ENCODE measurements at places on chromosomes 16 and 17.

GRCh38 chr16:48057048-48057447 lies 98.7 kb downstream of the ABCC12 start:
- no peak for DNase-seq

GRCh38 chr17:32915245-32915644 lies 12.7 kb upstream of the TMEM98 start:
- no peak for DNase-seq

- DNase-seq = no peak
Observed at GRCh38 chr17:17356931-17357270, 53.7 kb downstream of the NT5M start.

DNA sequence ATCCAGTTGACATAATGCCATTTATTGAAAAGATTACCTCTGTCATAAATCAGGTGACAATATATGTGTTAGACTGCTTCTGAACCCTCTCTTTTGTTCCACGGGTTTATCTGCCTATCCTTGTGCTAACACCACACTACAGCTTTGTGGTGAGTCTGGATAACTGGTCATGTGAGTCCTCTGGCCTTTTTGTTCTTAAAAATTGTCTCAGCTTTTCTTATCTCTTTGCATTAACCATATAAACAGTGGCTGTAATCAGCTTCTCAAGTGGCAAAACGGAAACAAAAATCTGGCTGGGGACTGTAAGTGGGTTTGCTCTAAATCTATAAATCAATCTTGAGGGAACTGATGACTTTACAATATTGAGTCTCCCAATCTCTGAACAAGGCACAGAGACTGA lies 44.6 kb downstream of the STX8 start:
- DNase-seq = no peak

DNA sequence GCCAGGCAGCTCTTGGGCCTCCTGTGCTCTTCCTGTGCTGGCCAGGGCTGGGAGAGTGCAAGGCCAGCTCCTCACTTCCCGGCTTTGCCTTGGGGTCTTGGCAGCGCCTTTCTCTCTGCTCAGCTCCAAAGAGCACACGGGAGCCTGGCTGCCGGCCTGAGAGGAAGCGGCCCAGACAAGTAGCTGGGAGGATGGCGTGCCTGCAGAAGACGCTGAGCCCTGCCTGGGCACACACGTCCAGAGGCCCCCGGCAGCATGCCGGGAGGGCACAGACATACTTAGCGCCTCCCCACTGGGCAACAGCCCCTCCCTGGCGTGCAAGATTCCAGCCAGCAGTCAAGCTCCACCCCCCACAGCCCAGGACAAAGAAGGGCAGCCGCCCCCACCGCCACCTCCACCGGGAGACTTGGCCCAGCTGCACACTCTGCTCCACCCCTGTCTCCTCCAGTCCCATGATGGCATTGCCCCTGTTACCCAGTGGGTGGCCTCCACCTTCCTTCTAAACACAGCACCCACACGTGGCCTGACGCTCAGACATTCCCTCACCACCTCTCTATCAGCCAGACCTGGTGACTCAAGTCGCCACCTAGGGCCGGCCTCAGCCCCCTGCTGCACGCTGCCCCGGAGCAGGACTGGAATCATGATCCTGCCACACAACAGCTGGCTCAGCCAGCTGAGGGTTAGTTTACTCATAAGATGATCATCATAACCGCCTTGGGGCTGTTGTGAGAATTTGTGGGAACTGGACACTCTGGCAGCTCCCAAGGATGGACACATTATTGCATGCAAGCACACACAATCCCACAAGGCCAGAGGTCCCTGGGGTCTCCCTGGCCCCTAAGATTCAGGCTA lies 12.4 kb downstream of the SGCA start:
- no peak for DNase-seq

DNA sequence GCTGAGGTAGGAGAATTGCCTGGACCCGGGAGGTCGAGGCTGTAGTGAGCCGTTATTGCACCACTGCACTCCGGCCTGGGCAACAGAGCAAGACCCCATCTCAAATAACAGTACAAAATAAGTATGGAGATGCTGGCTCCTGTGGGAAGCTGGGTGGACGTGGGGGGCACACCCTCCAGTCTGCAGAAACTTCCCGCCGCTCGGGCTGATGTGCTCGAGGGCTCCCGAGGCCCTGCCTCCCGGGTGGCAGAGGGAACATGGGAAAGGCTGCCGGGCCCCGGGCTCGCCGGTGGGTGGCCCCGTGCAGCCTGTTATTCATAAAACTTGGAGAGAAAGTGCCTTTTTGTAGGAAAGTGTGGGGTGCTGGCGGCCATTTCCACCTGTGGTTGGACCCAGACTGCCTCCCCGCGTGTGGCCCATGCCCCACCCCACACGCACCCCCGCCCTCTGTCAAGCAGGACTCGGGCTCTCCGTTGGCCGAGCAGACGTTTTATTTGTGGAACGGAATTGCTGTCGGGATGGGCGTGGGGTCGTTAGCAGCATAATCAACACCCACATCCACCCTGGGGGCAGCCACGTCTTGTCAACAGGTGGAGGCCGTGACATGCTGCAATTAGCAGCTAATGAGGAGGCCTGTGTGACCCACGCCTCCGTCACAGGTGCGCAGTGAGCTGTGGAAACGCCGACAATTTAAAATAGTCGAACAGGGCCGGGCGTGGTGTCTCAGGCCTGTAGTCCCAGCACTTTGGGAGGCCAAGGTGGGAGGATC lies 7.4 kb upstream of the CIAO3 start:
- DNase-seq = no peak

DNA sequence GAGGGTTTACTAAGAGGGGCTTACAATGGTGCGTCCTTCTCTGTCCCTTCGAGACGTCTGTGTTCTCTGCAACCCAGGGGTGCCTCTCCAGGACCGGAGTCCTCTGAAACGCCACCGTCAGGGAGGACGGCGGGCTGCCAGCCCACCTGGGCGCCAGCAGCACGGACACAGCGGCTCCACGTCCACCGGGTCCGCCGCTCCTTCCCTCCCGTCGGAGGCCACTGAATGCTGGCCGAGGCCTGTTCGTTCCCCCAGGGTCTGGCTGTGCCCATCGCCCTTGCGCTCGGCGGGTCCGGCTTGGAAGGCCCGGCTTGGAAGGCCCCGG lies 403 bp downstream of the TEPSIN start:
- no peak for DNase-seq

GRCh38 chr16:25140459-25140858 lies 28.9 kb downstream of the LCMT1 start:
- no peak for DNase-seq

DNA sequence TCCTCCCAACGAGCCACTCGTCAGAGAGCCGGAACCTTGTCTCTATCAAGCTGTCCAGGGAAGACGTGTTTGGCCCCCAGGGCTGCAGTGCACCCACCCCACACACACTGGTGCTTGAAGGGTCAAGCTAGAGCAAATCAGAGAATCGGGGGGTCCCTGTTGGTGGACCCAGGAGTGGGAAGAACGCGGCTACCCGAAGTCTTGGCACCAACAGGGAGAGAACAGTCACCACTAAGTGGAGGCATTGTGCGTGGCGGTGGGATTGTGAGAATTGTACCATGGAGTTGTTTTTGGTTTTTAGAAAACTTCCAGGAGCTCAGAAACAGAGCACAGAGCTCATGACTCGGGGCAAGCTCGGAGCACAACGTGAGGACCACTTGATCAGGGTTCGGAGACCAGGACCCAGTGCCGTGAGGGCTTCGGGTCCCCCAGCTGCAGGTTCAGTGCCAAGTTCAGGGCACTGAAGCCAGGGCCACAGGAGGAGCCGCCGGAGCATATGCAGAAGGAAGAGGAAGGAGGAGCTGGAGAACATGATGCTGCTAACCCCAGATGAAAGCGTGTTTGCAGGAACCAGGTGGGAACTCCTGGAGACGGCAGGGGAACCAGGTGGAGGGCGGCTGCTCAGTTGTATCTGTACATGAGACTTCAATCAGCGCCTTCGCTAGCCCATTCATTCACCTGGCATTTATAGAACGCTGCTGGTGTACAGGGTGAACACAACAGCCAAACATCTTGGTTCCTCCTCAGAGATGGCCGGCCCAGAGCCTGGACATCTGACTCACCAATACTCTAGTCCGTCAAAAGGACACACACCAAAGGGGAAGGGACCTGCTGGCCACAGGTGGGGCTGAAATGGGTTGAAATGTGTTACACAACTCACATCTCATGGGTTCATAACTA lies 42.8 kb downstream of the METRNL start:
- no peak for DNase-seq

DNA sequence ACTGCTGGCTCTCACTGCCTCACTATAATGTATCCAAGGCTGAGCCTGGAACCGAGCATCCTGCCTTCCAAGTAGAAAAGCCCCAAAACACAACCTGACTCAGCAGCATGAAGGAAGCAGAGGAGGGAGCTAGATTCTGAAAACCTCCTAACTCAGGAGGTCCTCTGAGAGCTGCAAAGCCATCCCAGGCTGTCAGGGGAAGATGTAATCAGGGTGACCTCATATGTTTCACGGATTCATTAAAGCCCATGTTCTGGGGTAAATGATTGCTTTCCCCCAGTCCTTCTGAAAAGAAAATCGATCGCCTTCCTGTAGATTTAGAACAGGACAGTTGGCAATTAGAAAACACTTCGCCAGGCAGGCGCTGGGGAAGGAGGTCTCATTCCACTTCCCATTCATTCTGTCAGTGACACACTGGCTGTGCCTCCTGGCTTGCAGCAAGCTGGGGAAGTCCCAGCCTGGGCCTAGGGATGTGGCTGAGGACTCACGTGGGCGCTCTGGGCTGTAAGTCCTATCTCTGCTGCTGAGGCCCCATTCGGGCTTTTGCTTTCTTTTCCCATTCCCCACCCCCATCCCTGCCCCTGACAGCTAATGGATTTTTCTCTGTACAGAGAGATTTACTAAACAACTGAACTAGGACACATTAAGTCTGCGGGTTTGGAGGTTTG lies 75.7 kb upstream of the TMEM132E start:
- DNase-seq = no peak

GRCh38 chr17:48492401-48493298 lies 38.2 kb downstream of the HOXB1 start:
- peak; percentile 35 for DNase-seq

DNA sequence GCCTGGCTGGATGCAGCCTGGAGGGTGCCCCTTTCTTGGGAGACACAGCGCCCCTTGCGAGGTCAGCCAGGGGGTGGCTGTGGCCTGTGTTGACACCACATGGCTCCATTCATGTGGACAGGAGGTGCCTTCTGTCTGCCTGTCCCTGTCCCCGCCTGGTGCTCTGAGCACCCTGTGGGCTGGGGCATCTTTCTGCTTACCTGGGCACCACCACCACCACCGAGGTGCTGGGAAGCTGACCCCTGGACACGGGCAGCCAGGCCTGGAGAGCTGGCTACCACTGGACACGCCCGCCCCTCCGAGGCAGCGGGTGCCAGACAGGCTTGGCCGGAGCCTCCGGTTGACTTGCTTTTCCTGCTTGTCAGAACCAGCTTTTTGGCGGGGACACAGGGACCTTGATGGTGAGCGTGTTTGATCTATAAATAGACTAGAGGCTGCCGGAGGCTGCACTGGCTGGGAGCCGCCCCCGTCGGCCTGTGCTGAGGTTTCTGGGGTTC lies 121.3 kb upstream of the GSE1 start:
- DNase-seq = no peak

- no peak for DNase-seq
Observed at GRCh38 chr16:76243620-76244019, 33.6 kb upstream of the CNTNAP4 start.

- DNase-seq = no peak
Observed at GRCh38 chr16:11992008-11992584, 15.6 kb downstream of the SNX29 start.

GRCh38 chr17:48462946-48463345 lies 32.9 kb upstream of the SKAP1 start:
- DNase-seq = no peak

GRCh38 chr16:85689285-85689949 lies 663 bp upstream of the GINS2 start:
- no peak for DNase-seq

DNA sequence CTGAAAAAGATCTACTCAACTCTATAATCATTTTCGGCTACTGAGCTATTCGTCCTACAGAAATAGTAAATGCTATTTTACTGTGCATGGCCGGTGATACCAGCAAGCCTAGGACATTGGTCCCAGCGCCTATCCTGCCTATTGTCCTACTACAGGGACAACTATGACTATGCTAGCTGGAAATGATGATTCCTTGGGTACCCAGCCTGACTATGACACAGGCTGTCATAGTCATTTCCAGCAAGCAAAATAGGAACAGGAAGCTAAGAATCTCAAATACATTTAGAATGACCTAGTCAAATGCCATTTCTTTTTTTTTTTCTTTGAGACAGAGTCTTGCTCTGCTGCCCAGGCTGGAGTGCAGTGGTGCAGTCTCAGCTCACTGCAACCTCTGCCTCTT lies 33.7 kb upstream of the HSBP1 start:
- DNase-seq = no peak

DNA sequence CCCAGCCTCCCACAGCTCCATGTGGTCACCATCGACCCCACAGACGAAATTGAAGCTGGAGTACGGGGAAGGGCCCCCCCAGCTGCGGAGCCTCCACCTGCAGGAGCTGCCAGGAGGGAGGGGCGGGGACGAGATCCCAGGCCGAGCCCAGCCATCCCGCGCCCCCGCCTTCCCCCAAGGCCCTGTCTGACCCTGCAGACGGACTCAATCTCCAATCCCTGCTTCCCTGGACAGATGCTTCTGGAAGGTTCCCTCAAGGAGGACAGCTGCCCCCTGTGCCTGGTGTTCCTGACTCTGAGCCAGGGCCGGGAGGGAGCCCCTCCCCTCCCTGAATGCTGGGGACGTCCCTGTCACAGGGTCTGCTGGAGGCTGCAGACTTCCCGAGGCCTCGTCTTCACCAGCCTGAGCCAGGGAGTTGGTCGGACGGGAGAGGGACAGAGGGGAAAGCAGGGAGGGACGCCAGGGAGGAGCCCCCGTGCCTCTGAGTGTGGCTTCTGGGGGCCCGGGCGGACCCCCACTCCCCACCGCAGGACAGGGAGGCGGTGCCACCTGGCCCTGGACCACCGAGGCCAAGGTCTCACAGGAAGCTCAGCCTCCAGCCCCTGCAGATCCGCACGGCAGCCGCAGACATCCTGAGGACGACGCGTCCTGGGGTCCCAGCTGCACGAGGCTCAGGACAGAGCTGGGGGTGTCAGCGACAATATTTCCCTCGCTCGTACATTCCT lies 21.3 kb upstream of the C1QTNF8 start:
- DNase-seq = no peak

- DNase-seq = peak; percentile 79
Observed at GRCh38 chr17:59220328-59221158, at the start of gene GDPD1. TSS of gene GDPD1 (plus strand) at chr17:59220511. CDS start at chr17:59220610, 99 bp downstream.

GRCh38 chr16:85579191-85579590 lies 33.9 kb upstream of the GSE1 start:
- no peak for DNase-seq

GRCh38 chr17:14334919-14335318 lies 34.0 kb downstream of the HS3ST3B1 start:
- DNase-seq = no peak
